GM04504 (cell line): ENCODE measurements at places on chromosomes 7 and 10.
A peak's percentile ranks its signal among the peaks of the same experiment; 100 is the strongest.

DNA sequence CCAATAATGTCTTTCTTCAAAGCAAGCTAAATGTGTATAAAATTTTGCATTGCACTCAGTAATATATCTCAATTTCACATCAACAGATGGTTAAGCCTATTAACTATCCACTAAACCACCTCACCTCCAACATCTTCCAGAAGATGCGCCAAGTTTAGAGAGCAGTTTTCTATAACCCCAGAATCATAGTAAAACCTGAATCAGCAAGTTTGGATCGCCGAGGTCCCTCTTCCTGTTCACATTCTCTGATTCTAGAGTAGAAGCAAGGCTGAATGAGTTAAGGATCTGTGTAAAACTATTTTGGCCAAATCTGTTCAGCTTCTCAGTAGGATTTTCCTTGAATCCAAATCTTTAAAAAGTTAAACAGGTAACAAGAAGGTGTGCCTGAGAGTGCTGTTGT, 1.4 kb upstream of the FAM204A start:
- DNase-seq: no peak

GRCh38 chr7:111750878-111751277, 188.6 kb upstream of the IMMP2L start:
- no peak for DNase-seq

GRCh38 chr7:25565949-25566348, 337.7 kb upstream of the NPVF start:
- peak; percentile 38 for DNase-seq

DNA sequence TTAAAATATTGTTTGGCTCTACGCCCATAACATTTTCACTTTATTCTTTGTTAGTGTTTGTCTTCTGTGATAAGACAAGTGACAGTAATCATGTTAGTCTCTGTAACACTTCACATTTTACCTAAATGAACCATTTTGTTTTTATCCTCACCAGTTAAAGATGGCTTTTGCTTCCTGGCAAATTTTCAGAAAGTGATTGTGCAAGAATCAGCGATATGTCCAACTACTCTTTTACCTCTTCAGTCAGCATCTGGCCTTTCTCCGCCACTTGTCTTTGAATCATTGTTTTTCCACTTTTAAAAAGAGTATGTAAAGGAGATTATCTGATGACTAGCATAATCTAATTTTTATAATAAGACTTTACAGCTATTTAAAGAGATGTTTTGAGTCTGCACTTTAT, 3.5 kb downstream of the DGKB start:
- no peak for DNase-seq

GRCh38 chr10:5105626-5106025, 11.4 kb downstream of the AKR1C3 start:
- DNase-seq: no peak

DNA sequence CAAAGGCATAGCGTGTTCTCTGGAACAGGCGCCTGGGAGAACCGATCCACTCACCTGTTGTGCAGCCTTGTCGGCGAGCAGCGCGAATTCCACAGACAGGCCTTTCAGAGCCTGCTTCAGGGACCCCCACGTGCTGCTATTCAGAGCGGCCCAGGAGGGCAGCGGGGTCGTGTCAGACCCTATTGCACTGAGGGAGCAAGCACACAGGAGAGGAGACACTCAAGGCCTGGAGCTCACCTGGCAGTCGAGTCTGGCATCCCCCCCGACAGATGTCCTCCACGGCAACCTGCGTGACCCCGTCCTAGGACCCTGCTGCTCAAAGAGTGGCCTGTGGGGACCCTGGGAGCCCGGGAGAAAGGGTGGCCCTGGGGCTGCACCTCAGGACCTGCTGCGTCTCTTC, 21.1 kb downstream of the NUDT1 start:
- no peak for DNase-seq

- DNase-seq: no peak
These were observed 108.1 kb downstream of the CCDC71L start for GRCh38 chr7:106552645-106553445.

DNA sequence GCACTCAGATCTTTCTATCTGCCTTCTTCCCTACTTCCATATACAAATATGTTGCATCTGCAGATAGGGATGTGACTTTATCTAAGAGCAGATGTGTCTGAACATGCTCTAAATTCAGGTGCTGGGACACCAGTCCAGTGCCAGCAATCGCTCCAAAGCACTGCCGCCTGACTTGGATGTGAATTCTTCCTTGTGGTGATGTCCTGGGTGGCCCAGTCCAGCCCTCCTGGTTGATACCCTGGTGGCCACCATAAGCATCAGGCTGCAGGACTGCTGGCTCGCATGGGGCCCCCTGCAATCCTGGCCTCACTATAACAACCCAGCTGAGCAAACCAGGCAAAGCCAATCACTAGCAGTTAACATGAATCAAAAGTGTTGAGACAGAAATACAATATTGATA, 149.2 kb upstream of the PDE1C start:
- DNase-seq: no peak

GRCh38 chr10:4677296-4678021, 148.5 kb upstream of the AKR1E2 start:
- no peak for DNase-seq

GRCh38 chr7:90536449-90536848, 59.7 kb upstream of the CDK14 start:
- DNase-seq: no peak

- no peak for DNase-seq
These were observed 49.9 kb downstream of the TRIM24 start for GRCh38 chr7:138510003-138510402.

GRCh38 chr10:71999360-72000072, 35.3 kb downstream of the CHST3 start:
- peak; percentile 57 for DNase-seq

DNA sequence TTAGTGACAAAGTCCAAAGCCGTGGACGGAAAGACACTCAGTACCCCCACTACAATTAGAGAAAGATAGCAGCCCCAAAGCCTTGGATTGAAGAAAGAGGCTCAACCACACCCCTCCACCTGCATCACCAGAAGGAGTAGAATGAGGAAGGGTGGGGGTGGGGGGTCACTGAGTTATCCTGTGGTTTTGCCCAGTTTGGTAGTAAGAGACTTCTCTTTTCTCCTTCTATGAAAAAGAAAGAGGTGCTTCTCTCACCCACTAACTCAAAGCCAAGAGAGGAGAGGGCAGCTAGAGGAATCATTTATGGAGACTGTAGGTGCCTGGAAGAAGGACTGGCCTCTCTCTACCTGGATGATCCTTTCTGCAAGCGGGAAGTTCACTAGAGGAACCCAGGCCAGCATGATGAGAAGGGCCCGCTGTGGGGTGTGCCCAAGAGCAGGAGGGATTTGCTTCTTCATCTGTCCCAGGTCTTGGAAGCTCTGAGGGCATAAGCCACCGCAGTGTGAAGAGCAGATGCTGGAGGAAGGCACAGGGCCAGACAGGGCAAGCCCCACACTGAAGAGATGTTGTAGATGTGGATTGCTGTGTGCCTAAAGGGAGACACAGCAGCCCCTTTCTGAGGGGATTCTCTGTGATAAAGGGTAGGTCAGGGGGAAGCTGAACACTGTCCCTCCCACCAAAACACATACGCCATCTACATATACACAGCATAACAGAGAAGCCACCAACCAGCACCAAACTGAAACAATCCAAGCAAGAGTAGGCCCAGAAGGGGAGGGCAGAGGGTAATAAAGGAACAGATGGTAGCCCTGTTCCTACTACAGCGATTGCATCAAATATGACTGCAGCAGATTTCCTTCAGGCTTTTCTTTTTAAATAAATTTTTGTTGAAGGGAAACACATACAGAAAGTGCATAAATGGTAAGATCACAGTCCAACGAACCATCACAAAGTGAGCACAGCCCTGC, 25.8 kb upstream of the LANCL2 start:
- DNase-seq: no peak

GRCh38 chr7:108648989-108649388, 79.3 kb downstream of the DNAJB9 start:
- no peak for DNase-seq

- DNase-seq: no peak
These were observed 18.0 kb upstream of the VCL start for GRCh38 chr10:73979809-73980433.

GRCh38 chr7:98464558-98464940, 63.7 kb upstream of the BAIAP2L1 start:
- DNase-seq: no peak

GRCh38 chr7:12649348-12649747, 38.1 kb upstream of the ARL4A start:
- DNase-seq: no peak

- no peak for DNase-seq
These were observed 259.1 kb downstream of the PTPRN2 start for GRCh38 chr7:158328376-158329013.

DNA sequence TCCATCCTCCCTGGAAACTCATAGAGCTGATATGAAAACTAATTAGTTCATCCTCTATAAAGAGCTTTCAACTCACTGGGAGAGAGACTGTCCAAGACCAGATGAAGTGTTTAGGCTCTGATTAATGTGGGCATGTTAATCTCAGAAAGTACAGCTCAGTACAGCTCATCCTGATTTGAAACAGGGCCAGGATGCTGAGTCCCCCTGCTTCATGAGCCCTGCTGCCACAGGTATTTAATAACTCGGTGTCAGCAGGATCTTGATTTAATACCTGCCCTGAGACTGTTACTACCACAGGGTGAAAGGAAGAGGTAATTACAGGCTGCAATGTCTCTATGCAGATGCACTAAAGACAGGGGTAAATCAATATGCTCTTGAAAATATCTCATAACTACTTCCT, 10.8 kb downstream of the LMOD2 start:
- DNase-seq: no peak

- DNase-seq: no peak
These were observed 37.7 kb upstream of the ZNF32 start for GRCh38 chr10:43686414-43686813.

DNA sequence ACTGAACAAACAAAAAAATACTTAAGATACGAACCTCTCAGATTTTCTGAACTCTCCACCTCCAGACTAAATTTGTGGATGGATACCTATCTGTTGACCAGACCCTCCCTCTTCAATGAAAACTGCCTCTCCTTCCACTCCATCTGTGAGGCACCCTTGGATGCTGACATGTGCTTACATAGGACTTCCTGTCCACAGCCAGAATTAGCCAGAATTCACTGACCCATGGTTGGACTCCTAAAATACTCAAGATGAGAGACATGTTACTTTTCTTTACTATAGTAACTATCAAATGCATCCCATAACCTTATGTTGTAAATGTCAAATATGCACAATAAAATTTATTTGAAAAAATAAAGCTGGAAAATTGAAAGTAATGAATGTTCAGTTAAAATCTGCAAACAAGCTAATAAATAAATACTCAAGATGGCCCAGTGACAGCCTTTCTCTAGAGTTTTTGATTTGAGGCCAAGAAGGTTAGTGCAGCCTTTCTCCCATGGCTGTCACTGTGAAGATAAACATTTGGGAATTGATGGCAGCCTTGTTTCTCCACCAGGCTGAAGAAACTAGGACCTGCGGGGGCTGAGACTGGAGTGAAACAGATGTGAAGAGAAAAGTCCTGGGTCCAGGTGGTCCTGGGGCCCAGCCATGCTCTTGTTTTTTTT, 287.0 kb downstream of the ZEB1 start:
- no peak for DNase-seq

GRCh38 chr7:92621026-92621540, 30.9 kb upstream of the FAM133B start:
- DNase-seq: peak; percentile 79

GRCh38 chr7:84568781-84569180, 374.2 kb upstream of the SEMA3A start:
- DNase-seq: no peak

GRCh38 chr10:16586358-16587138, 64.9 kb upstream of the C1QL3 start:
- DNase-seq: no peak

GRCh38 chr10:44978570-44979280, at the start of gene DEPP1:
TSS of gene DEPP1 (minus strand) at chr10:44978809. CDS start at chr10:44978030, 779 bp downstream.
- DNase-seq: no peak

DNA sequence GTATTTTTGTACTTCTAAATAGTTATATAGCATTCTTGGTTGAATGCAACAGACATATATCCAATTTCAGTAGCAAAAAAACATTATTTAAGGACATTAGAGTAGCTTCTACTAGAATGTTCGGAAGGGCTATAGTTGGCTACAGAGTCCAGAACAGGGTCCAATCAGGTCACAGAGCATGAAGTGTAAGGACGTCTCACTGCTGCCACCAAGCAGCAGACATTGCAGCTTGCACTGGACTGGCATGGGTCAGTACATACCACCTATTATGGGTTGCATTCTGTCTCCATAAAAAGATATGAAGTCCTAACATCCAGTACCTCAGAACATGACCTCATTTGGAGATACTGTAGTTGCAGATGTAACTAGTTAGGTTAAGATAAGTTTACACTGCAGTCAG, 87.3 kb downstream of the LHFPL3 start:
- no peak for DNase-seq

- no peak for DNase-seq
These were observed 13.7 kb upstream of the TRA2A start for GRCh38 chr7:23545493-23545892.

DNA sequence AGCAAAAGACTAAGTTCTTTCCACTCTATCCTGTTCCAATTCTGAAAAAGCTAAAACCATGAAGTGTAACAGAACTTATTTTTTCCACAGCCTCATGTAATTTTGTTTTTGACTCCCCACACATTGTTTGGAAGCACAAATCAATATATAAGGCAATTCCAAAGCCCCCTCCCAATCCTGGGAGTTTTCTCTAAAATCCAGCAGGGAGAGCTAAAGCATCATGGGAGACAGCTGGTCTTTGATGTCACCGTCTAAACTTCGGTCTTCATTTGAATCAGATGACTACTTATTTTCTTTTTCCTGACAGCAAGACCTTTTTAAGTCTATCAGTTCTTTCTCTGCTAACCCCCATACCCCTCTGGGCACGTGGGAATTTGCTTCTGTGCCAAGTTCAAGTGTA, 33.3 kb upstream of the PON1 start:
- DNase-seq: no peak

DNA sequence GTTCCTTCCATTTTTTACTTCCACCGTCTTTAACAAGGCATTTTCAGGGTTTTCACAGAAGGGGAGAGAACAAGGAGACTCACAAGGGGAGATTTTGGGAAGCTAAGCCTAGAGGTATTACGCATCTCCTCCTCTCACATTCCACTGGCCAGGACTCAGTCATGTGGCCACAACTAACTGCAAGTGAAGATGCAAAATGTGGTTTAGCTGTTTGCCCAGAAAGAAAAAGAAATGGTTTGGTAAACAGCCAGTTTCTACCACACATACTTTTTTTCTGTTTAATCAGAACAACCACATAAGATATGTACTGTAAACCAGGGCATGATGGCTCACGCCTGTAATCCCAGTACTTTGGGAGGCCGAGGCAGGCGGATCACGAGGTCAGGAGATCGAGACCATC, 21.4 kb upstream of the HELLS start:
- DNase-seq: no peak

DNA sequence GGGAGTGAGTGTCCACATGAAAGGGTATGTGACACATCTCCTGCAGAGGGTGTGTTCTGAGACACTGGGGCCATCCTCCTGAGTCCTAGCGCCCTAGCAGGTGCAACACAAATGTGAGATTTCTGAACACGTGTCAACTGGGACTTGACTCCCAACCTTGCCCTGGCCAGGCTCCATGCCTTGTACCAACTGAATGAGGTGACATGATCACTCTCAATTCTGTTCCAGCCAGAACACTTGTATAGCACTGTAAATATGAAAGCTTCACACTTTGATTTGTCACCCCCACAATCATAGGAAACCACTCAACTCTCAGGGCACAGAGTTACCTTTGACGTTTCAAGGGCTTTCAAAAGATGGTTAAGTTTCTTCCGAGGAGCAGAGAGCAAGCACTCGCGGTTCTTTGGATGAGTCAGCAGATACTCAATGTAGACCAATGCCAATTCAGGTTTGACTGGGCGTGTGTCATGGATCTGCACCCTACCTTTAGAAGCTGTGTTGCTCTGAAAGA, 48.6 kb downstream of the NCAPG2 start:
- no peak for DNase-seq
